ENCODE measurements at places on chromosomes 12 and 14.

GRCh38 chr12:13316587-13317246 is 120.2 kb downstream of the EMP1 start:
- no peak for DNase-seq

DNA sequence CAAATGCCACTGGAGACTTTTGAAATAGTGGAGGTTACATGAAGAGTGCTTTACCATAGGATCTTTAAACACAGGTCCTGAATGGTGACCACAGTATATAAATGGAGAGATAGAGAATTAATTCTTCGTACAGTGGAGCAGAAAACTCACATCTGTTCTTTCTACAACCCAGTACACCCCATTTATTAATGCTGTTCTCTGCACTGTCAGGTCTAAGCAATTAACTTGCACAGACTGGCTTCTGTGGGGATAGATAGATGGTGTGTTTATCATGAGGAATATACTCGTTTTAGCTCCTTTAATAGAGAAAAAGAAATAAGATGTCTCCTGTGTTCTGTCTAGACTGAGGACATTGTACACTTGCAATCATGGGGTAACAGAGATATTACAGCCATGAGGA is 494.3 kb downstream of the TRHDE start:
- no peak for DNase-seq

DNA sequence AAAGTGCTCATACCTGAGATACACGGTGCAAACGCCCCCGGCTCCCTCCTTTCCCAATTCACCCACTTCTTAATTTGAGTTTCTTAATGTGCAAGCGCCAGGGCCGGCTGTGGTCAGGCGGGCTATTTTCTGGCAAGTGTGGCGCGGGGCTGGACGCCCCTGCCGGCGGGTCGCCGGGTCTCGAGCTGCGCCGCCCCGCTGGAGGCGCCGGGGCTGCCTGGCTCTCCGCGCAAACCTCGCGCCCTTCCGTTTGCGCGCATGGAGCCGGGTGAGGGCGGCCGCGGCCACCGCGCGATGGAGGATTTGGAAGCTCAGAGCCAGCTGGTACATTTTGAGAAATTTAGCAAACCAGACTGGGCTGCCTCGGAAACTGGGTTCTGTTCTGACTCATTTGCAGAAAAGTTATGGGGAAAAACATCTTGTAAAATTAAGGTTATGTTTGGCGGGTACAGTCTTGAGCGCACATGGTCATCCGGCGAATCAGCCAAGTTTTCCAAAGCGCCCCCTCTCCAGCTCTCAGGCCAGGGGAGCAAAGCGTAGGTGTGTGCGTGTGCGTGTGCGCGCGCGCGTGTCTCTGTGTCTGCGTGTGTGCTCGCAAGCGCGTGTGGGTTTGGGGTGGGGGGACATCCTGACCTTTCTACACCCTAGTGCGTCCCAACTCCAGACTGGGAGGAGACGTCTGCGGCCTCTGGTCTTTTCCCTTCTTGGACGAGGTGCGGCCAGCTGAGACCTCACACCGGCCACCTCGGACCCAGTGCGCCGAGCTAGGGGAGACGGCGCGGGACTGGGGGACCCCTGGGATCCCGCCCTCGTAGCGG is 6.5 kb upstream of the OTX2 start:
- no peak for DNase-seq

GRCh38 chr12:102879144-102879763 is 37.8 kb downstream of the PAH start:
- DNase-seq, result peak; percentile 51

DNA sequence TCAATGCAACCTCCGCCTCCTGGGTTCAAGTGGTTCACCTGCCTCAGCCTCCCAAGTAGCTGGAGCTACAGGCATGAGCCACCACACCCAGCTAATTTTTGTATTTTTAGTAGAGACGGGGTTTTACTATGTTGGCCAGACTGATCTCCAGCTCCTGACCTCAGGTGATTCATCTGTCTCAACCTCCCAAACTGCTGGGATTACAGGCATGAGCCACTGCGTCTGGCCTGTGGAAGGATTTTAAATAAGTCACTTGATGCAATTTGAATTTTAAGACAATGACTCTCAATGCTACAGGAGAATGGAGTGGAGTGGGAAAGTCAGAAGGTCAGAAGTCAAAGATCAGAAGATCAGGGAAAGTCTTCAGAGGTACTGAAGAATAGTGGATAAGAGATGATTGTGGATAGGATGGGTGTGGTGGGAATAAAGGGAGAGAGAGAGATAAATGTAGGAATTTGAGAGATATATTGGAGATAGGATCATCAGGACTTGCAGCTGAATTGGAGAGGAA is 15.4 kb downstream of the TMEM52B start:
- DNase-seq, result no peak

- peak; percentile 68 for DNase-seq
These were observed 484.4 kb downstream of the ATP23 start for GRCh38 chr12:58425481-58426392.

DNA sequence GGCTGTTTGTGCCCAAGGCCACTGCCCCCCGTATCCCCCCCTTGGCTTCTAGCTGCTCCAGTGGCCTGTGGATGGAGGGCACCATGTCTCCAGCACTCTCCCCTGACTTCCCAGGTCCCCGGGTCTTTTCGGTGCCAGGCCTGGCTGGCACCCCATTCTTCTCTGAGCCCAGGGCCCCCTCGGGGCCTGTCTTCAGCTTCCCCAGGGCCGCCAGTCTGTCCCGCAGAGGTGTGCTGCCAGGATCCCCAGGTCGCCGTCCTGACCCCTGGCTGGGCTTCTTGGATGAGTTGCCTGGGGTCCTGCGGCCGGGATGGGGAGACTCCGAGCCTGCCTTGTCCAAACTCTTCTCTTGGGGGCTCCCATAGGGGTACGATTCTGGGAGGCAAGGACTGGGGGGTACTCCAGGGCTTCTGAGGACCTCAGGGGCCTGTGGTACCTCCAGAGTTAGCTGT is 32.5 kb downstream of the NCKAP5L start:
- DNase-seq, result no peak

GRCh38 chr12:45852508-45852907 is 123.0 kb downstream of the ARID2 start:
- DNase-seq, result no peak

DNA sequence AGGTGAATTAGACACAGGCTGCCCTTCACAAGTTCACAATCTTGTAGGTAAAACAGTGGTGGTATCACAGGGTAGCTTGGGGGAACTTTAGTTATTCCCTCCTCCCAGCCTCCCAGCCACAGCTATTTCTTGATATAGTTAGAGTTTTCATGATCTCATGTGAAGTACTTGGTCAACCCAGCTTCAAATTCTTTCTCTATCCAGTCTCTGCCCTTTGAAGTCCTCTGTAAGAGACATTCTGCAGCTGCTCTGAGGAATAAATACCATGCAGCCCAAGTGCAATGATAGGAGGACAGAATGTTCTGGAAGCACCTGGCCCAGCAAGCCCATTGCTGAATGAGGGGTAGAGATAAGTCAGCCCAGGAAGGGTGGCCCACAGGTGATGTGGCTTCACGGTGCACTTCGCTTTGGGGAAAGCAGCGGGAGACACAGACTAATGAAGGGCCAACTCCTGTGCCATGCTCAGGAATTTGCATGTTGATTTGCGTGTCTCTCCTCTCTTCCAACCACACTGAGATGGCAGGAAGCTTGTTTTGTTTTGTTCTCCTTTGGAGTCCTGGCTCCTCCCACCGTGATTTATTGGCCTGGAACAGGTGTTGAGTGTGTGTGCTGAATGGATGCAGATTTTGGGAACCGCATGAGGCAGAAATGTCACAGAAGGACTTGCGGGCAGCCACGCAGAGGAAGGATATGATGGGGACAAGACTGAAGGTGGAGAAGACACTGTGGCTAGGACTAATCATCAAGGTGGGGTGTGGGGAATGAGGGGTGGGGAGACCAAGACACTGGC is 8.0 kb upstream of the TXNRD1 start:
- no peak for DNase-seq

- DNase-seq, result peak; percentile 46
These were observed 732 bp downstream of the SLC25A29 start for GRCh38 chr14:100305324-100306100.

GRCh38 chr14:23366426-23366921 is 1.5 kb upstream of the EFS start:
- peak; percentile 79 for DNase-seq

DNA sequence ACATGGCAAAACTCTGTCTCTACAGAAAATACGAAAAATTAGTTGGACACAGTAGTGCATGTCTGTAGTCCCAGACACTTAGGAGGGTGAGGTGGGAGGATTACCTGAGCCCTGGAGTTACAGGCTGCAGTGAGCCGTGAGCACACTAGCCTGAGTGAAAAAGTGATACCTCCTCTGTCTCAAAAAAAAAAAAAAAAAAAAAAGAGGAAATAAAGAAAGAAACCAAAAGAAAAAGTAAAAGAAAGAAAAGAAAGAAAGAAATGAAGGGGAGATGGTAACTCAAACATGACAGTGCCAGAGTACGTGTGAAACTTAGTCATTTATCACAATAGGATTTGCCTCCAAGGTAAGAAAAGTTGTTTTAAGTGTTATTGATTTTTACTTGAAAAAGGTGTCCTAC is 407.0 kb upstream of the MGAT4C start:
- no peak for DNase-seq

- DNase-seq, result no peak
These were observed 19.2 kb downstream of the PACS2 start for GRCh38 chr14:105333613-105334364.

DNA sequence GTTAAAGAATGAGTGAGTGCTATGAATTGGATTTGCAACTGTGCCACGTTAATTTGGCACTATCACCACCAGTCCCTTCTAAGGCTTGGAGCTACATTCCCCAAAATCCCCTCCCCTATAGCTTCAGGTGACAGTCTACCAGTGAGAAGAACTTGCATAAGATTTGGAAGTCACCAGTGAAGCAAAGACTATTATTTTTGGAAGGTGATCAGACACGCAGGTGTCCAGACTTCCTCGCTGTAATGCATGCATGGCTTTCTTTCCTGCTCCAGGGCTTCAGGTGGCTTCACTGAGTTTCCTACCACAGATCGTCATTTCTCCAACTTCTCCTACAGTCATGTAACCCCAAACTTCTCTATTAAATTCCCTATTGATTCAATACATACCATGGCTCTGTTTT is 61.4 kb downstream of the SLC41A2 start:
- no peak for DNase-seq

- DNase-seq, result no peak
These were observed 174.1 kb upstream of the SFSWAP start for GRCh38 chr12:131536766-131537165.

GRCh38 chr12:81727391-81727790 is 31.8 kb downstream of the PPFIA2 start:
- DNase-seq, result no peak

DNA sequence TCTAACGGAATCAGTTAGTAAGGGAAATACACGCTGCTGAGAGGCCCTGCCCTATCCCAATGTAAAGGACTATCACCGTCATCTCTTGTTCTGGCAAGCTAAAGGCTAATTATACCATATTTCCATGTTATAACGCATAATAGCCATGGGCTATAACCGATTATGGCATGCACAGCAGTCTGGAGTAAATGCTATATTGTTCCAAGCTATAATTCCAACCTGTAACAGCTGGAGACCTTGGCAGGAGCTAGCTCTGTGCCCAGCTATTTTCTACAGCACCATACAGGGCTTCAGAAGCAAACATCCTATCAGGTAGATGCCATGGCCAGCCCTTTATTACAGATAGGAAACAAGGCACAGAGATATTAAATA is 26.3 kb downstream of the SYNE3 start:
- DNase-seq, result no peak

DNA sequence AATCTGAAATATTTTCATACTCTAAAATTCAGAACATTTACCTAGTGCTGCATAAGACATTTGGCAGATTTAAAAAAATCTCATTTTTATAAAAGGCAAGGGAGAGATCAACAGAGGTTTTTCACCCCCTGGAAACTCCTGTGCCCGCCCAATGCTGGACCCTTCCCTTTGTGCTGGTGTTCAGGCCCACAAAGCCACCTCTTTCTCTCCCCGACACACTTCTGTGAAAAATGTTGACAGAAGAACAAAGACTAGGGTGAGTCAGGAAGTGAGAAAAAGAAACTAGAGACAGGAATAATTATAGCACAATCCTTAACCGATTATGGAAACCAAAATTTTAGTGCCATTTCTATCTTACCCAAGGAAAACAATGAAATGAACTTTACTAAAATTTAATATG is 197.7 kb upstream of the STXBP6 start:
- DNase-seq, result no peak

GRCh38 chr14:79638672-79639266 is 572.5 kb downstream of the DIO2 start:
- no peak for DNase-seq

DNA sequence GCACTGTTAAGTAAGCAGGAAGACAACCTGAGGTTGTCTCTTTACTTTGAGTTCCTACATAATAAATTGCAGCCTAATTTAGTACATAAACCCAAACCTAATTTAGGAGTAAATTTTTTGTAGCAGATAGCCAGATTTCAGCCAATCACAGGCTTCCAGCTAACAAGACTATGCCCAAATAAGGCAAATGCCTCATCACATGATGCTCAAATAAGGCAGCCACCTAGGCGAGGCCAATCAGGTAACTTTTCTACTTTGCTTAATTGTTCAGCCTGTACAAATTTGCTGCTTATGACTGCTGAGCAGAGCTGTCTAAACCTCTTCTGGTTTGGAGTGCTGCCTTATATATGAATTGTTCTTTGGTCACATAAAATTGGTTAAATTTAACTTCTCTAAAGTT is 1118.7 kb upstream of the TMEM132C start:
- no peak for DNase-seq

DNA sequence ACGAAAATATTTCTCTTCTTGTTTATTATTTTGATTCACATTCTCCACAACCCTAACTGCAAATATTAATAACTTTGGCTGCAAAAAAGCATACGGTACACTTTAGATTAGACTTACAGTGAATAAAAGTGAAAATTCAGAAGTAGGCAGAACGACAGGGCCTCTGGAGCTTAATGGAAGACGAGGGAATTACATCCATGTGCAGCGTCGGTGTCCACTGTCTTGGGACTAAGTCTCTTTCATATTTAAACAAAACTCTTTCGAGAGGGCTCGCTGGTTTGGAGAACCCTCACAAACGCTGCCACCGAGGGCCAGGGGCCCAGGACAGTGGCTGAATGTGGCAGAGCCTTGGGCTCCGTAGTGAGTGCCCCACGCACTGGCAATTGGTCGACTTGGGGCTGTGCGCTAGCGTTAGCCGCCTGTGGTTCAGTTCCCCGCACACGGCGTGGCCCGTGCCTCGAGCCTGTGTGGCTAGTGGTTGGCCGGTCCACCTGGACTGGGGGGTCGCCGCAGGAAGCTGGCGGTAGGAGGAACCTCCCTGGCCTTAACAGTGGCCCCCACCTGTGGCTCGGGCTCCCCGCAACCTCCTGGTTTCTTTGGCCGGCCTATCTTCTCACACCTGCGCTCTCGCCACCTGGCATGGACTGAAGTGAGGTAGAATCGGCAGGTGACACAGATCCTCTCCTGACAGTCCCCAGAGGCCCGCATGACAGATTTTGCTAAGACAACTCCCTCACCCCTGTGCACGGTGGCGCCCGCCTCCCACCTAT is 739 bp upstream of the PAX9 start:
- no peak for DNase-seq

DNA sequence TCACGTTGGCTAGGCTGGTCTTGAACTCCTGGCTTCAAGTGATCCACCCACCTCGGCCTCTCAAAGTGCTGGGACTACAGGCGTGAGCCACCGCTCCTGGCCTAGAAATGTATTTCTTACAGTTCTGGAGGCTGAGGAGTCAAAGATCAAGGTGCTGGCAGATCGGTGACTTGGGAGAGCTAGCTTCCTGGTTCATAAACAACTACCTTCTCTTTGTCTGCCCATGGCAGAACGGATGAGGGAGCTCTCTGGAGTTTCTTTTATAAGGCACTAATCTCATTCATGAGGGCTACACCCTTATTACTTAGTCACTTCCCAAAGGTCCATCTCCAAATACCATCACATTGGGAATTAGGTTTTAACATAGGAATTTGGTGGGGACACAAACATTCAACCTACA is 38.9 kb downstream of the SLC17A8 start:
- DNase-seq, result no peak

- DNase-seq, result no peak
These were observed 130.0 kb upstream of the BTG1 start for GRCh38 chr12:92275443-92276154.

Measured in GM03348 (cell line).